ENCODE measurements at places on chromosomes 6 and 20. TPM values are rescaled to one million over a fixed set of nuclear protein-coding genes. Genes with fewer than 3 reads are reported as not detected.

GRCh38 chr20:41387444-41387851 is 20.8 kb upstream of the EMILIN3 start:
- no peaks in the 10 kb centered on the region for H3K36me3 ChIP-seq
- no peaks in the 10 kb centered on the region for H3K27me3 ChIP-seq
- DNase-seq: peak; percentile 73

The XKR7 gene
- total RNA-seq: 0.06 TPM

DNA sequence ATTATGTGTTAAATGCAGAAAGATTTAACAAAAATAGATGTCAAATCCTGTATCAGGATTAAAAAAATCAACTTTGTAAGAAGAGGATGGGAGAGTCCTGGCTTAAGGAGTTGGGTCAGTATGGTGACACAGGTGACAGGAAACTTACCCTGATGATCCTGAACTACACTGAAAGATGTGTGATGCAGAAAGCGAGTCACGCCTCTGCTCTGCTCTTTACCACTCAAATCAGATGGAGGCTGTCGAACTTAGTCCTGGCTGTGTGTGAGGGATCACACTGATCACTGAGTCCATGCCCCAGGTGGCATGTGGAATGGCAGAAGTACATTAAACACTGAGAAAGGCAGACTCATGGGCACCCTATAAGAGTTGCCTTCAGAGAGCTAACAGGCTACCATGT is 92.9 kb downstream of the GJA10 start:
- no peak for DNase-seq
- H3K36me3 ChIP-seq: no peaks in the 10 kb centered on the region
- no peak overlapping the region for H3K27ac ChIP-seq
- H3K27me3 ChIP-seq: no peaks in the 10 kb centered on the region
- H3K4me1 ChIP-seq: no peaks in the 10 kb centered on the region

GRCh38 chr20:8250539-8251200 is 118.6 kb downstream of the PLCB1 start:
- H3K36me3 ChIP-seq: no peaks in the 10 kb centered on the region
- DNase-seq: no peak
- no peaks in the 10 kb centered on the region for H3K4me1 ChIP-seq
- H3K27me3 ChIP-seq: no peaks in the 10 kb centered on the region
- H3K4me3 ChIP-seq: no peak overlapping the region

DNA sequence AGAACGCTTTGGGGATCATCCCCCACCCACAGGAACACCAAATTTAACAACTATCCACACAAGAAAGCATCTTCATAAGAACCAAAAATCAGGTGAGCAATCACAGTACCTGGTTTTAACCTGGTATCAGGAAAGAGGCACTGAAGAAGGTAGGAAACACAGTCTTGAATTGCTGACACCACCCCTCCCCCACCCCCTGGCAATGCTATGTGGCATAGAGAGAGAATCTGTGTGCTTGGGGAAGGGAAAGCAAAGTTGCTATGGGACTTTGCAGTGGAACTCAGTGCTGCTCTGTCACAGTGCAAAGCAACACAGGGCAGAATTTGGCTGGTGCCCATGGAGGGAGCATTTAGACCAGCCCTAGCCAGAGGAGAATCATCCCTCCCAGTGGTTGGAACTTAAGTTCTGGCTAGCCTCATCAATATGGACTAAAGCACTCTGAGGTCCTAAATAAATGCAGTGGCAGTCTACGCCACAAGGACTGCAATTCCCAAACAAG is 565.5 kb downstream of the EPM2A start:
- no peaks in the 10 kb centered on the region for H3K4me1 ChIP-seq
- H3K27ac ChIP-seq: no peak overlapping the region

DNA sequence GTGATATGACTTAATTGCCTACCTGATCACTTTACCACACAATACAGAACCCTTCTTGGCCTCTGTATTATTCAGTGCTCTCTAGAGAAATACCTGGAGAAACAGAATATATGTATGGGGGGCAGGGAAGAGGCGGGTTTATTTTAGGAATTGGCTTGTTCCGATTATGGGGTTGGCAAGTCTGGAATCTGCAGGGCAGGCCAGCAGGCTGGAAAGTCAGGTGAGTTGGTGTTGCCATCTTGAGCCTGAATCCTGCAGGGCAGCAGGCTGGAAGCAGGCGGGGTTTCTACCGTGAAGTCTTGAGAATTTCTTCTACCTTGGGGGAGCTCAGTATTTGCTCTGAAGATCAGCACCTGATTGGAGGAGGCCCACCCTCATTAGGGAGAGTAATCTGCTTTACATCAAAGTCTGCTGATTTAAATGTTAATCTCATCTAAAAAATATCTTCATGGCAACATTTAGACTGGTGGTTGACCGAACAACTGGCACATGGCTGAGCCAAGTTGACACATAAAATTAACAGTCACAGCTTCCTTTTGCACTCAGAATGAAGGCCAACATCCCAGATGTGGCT is 193.9 kb downstream of the ZDHHC14 start:
- H3K4me1 ChIP-seq: no peaks in the 10 kb centered on the region
- no peak overlapping the region for H3K27ac ChIP-seq
- H3K27me3 ChIP-seq: no peaks in the 10 kb centered on the region
- no peak for DNase-seq
- no peaks in the 10 kb centered on the region for H3K36me3 ChIP-seq

DNA sequence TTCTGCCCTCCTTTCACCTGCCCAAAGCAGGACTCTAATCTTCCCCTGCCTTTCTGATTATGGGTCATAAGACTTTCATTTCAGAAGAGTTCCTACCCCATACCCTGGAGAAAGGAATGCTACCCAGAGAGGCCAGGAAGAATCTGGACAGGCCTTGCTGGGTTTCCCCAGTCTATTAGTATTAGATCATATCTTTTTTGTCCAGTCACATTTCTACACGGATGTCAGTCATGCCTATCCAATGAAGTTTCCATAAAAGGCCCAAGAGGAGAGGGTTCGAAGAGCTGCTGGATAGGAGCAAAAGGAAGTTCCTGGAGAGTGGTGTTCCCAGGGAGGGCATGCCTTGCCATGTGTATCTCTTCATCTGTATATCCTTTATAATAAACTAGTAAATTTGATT is 3.2 kb downstream of the POLH start:
- no peaks in the 10 kb centered on the region for H3K36me3 ChIP-seq
- H3K27me3 ChIP-seq: no peaks in the 10 kb centered on the region

DNA sequence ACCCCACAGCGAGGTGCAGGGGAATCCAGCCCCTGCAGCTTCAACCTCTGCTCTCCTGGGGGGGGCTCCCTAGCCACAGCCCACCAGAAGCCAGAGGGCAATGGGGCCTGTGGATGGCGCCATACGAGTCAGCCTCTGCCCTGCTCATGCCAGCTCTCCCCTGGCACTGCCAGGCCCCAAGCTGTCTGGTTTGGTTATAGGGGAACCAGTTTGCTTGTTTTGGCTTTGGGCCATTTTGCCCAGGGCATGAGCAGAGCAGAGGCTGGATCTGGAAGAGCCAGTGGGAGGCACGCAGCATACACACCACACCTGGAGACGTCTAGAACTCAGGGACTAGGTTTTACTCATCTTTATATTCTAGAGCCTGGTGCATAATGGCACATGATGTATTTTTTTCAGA is 66.7 kb upstream of the SLC22A16 start:
- H3K27ac ChIP-seq: no peak overlapping the region
- no peak for DNase-seq
- no peaks in the 10 kb centered on the region for H3K4me1 ChIP-seq
- H3K27me3 ChIP-seq: no peaks in the 10 kb centered on the region
- H3K36me3 ChIP-seq: no peaks in the 10 kb centered on the region
- no peak overlapping the region for H3K4me3 ChIP-seq

DNA sequence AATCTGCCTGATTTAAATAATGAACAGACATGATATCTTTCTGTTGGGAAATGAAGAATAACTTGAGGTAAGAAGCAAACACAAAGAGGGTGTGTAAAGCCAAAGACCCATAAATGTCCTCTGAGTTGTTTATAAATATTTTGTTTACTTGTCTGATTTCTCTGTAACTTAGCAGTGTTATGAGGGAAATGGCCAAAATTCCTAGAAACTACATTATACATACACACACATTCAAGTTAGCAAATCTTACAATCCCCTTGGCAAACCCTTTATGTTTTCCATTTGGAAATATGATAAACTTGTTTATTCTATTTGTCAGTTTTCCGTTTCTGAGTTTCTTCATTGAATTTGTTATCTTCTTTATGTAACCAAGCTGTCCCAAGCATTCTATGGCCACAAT is 81.4 kb upstream of the TCF21 start:
- no peak overlapping the region for H3K4me3 ChIP-seq
- H3K36me3 ChIP-seq: no peaks in the 10 kb centered on the region
- H3K27me3 ChIP-seq: no peaks in the 10 kb centered on the region
- DNase-seq: no peak
- H3K27ac ChIP-seq: no peak overlapping the region
- H3K4me1 ChIP-seq: no peaks in the 10 kb centered on the region

DNA sequence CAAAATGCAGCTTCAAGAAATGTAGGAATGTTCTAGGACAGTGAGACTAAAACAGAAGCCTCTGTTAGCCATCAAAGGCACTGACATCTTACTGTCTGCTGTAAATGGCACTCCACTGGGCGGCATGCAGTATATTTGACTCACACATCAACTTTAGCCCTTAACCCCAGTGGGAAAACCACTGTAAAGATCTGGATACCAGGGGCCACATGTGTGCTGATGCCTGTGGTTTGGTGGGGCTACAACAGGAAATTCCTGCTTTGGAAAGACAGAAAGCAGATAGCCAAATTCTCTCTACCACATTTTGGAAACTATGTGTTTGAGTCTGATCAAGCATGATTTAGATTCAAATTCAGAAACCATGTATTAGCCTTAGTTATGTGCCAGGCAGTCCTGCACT is 4.3 kb downstream of the PFDN4 start:
- H3K27ac ChIP-seq: no peak overlapping the region
- no peak overlapping the region for H3K4me3 ChIP-seq
- H3K36me3 ChIP-seq: peaks cover 5% of the 10 kb centered on the region
- DNase-seq: no peak

- no peaks in the 10 kb centered on the region for H3K36me3 ChIP-seq
- H3K27me3 ChIP-seq: no peaks in the 10 kb centered on the region
- no peak overlapping the region for H3K4me3 ChIP-seq
These were observed 8.2 kb upstream of the RAE1 start for GRCh38 chr20:57342829-57343228.

DNA sequence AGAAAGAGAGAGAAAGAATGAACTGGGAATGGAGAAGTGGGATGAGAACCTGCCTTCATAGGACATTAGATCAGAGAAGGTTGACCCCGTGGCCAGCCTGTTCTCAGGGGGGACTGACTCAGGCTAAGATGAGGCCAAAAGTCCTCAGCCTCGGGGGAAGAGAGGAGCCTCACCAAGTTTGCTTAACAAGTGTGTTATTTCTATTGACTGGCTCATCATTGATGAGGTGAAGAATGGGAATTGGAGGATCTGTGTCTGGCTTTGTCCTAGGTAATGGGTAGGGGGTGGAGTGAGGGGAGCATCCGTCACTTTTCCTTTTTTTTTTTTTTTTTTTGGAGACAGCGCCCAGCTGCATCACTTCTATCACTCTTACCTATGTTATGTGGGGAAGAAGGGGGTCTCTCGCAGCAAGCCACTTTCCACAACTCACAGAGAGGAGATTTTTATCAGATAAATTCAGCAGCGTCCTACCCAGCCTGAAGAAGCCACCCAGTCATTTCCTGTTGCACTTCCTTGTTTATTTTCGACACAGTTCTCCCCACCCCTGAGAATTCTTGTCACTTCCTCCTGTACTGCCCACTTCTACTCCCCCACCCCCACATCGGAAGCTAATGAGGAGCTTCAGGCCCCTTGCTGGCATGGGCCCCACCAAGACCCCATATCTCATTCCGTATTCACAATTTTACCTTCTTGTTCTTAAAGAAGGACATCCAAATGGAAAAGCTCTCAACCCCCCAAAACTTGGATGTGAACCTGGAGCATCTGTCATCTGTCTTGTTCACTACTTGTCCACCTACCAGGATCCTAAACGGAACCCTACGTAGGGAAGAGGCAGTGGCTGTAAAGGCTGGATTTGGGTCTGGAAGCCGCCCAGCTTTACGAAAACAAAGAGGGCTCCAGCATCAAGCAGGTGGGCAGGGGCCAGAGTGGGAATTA is 2.8 kb upstream of the RNASET2 start:
- H3K27ac ChIP-seq: peak overlapping the region; percentile 63
- no peaks in the 10 kb centered on the region for H3K36me3 ChIP-seq
- H3K4me3 ChIP-seq: no peak overlapping the region
- H3K4me1 ChIP-seq: no peaks in the 10 kb centered on the region
- DNase-seq: no peak

All from kidney (tissue), 22 donors.